ENCODE measurements at places on chromosomes 6 and 20. TPM values are rescaled to one million over a fixed set of nuclear protein-coding genes. Genes with fewer than 3 reads are reported as not detected.

DNA sequence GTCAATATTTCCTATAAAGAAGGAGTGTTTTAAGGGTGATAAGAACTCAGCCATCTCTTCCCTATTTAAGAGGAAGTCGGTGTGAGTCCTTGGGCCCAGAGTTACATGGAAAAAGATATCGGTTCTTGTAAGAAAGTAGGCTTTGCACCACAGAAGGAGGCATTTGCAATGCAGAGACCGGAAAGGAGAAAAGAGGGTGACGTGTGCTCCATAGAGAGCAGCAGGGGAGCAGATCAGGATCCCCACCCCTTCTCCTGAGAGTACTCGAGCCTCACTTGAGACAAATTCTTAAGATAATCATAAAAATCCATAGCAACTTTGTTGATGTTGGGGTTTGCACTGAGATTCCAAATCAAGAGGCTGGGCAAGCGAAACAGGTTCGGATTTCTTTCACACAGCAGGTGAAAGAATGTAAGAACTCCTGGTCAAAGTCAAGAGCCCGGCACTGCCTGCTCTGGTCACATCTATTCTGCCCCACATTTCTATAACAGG is 27.8 kb downstream of the FOXA2 start:
- DNase-seq = no peak

Gene FAXC
- 5.9 TPM for polyA plus RNA-seq

GRCh38 chr6:6569811-6570164 is 18.7 kb upstream of the LY86 start:
- no peak for DNase-seq

- no peak for DNase-seq
Observed at GRCh38 chr6:42295181-42295580, 77.5 kb upstream of the MRPS10 start.

- DNase-seq = no peak
Observed at GRCh38 chr20:13452470-13453124, 186.1 kb downstream of the TASP1 start.
